ENCODE measurements at places on chromosomes 16 and 17. TPM values are rescaled to one million over a fixed set of nuclear protein-coding genes. Genes with fewer than 3 reads are reported as not detected.

DNA sequence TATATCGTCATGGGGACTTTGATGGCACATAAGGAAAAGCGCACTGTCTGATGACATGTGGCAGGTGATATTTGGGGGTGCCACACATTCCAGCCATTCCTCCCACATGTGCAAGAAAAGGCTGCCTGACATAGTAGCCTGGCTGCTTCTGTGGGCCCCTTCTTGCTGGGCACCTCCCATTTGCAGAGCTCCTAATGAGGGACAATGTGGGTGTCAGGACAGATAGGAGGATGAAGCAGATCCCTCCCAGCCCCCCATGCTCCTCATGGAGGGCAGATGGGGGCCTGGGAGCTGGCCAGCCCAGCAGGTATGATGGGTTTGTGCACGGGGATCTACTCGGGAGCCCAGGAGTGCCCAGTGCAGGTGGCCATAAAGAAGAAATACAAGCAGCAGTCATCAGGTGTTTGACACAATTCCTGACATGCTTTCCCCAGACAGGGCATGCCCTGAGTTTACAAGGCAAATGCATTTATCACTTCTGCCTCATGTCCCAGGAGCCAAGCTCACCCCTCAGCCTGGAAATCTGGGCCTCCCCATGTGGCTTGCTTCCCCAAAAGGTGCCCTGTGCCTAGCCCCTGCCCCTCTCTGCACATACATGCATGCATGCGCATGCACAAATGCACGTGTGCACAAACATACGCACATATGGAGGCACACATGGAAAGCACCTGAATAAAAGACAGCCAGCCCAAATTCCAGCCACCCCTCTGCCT, 260.6 kb upstream of the RPL38 start:
- no peak for DNase-seq

DNA sequence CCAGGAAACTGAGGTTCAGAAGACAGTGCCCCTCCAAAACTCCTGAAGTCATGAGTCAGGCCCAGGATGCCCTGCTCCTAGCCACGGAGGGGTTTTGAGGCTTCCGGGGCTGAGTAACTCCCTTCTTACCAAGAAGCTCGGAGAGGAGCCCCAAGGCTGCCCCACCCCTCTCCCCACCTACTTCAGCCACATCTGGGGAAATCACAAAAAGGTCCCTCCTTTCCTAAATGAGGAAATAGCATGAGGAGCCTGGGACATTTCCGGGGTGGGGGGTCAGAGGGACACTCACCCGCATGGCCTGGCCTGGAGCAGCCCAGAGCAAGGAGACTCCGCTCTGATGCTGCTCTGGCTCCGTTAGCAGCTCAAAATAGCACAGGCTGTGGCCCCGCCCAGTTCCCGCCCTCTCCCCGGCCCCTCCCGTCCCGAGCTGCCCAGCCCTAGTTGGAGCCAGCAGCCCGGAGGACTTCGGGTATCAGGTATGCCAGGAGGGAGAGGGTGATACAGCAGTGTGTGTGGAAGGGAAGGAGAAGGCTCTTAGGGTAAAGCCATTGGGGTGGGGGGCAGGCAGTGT, 40.1 kb downstream of the MYO18A start:
- DNase-seq = peak; percentile 79

DNA sequence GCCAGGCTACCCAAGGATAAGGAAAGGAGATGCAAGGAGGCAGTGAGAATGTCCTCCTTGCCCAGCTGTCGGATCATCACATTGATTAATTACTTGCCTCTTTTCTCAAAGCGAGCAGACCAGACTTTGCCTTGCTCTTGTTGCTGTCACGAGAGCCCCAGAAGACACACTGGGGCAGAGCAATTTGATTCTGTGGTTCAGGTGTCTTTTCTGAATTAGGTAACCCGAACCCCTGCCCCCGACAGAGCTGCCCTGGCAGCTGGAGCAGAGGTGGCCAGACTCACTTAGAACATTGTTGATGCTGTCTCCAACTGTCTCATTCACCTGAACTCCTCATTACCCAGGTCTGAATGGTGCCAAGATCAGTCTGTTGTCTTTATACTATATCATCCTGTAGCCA, 34.3 kb downstream of the VAT1L start:
- DNase-seq = no peak

DNA sequence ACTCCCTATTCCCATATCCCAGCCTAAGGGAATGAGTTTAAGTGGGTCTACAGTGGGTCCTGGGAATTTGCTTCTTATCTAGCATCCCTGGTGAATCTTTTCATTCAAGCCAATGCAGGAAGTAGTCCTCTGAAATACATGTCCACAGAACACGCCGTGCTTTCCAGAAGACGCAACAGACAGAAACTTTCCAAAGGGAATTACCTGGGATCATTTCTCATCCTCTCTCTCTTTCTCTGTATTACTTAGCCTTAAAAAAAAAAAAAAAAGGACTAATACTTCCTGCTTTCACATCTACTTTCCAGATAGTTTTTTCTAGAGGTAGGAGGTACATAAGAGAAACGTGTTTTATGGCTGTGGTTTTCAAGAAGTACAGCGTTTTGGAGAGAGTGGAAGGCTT, 499.0 kb downstream of the MAF start:
- no peak for DNase-seq

SLC43A2 gene
- 6.6 TPM for total RNA-seq

Data from H1 (cell line).